ENCODE measurements at places on chromosomes 11 and 22.

GRCh38 chr11:116692318-116693101 lies 80.3 kb downstream of the BUD13 start:
- no peak for DNase-seq

- peak; percentile 32 for DNase-seq
Observed at GRCh38 chr22:34858066-34858465, 207.9 kb upstream of the ISX start.

- DNase-seq = no peak
Observed at GRCh38 chr11:132981131-132981956, 551.0 kb downstream of the OPCML start.

DNA sequence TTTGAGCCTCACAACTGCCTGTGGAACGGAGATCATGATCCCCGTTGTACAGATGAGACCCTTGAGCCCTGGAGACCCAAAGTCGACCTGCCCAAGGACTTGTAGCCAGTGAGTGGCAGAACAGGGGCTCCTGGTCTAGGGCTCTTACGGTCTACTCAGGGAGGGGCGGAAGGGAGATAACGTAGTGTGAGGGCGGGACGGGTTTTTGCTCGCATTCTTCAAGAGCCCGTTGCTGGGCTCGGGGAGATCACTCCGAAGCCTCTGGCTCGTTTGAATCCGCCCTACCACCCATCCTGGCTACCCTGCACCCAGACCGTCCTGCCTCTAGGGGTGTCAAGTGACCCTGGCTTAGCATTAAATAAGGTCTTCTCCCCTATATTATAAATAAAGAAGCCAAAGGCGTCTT lies 639 bp downstream of the CRY2 start:
- peak; percentile 76 for DNase-seq

DNA sequence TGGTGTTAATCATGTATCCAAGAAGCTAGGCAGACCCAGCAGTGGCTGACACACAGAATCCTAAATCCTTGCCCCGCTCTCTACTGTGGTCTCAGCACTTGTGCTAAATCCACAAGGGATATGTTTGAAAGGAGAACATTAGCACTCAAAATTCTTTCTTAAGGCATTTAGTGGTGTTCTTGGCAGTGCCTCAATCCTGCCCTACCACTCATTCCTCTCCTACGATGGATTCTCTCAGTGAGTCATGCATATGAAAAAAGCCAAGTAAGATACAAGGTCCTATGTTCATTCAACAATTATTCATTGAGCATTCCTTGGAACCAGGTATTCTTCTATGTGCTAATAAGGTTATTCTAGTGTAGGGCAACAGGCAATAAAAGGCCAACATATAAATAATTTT lies 31.2 kb downstream of the RRP8 start:
- peak; percentile 88 for DNase-seq

- DNase-seq = no peak
Observed at GRCh38 chr11:21628641-21629040, 564.2 kb upstream of the ANO5 start.

- no peak for DNase-seq
Observed at GRCh38 chr22:33112580-33112979, 54.4 kb upstream of the SYN3 start.

DNA sequence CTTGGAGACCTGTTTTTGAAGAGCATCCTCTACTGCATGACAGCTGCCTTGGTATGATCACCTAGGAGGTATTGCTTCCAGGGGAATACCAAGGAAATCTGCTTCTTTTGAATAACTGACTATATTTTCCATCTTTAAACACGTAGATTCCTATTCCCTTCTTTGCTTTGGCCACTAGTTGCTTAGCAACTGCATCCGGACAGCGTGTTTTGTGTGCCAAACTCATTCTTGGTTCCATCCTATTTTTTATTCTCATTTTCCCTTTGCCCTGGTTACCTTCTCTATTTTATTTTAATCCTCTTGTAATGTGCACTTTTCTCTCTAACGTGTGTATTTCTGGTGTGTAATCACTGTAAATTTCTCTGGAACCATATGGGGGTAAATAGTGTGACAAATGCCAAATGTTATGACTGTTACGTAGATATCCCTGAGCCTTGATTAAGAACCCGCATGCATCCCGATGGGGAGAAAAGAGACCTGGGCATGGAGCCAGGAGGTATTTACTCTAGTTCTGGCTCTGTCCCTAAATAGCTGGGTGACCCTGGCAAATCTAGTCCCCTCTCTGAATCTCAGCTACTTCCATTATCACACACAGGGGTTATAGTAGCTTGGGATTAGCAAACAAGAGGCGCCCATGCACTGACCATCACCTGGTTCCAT lies 241.7 kb downstream of the MIAT start:
- DNase-seq = no peak

DNA sequence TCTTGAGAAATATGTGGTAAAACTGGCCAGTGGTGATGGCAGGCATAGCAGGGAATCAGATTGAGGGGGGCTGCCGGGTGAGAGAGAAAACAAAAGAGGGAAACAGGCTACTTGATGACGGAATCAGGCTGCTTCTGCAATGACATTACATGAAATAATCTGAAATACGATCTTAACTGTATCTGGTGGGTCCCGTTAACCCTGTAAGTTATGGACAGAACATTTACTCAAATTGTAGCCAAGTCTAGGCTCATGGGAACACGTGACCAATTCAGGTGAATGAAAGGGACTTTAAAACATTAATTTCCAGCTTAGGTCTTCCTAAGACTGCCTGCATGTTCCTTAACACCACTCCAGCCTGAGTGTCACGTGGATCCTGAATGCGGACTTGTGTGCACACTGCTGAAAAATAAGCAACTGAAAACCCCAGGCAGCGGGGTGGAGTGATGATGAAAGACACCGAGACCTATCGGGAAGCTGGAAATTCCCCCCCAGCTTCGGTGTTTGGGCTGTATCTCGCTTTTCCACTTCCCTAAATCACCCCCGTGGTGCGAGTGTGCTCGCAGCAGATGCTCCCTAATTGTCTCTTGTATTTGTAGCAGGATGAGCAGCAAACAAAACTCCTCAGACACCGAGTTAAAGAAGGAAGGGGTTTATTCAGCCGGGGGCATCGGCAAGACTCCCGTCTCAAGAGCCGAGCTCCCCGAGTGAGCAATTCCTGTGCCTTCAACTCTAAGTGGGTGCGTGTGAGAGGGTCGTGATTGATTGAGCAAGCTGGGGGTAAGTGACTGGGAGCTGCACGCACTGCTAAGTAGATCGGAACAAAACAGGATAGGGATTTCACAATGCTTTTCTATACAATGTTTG lies 145.0 kb upstream of the GRK3 start:
- peak; percentile 20 for DNase-seq

GRCh38 chr11:65112546-65113360 lies 1.1 kb downstream of the TM7SF2 start:
- no peak for DNase-seq

DNA sequence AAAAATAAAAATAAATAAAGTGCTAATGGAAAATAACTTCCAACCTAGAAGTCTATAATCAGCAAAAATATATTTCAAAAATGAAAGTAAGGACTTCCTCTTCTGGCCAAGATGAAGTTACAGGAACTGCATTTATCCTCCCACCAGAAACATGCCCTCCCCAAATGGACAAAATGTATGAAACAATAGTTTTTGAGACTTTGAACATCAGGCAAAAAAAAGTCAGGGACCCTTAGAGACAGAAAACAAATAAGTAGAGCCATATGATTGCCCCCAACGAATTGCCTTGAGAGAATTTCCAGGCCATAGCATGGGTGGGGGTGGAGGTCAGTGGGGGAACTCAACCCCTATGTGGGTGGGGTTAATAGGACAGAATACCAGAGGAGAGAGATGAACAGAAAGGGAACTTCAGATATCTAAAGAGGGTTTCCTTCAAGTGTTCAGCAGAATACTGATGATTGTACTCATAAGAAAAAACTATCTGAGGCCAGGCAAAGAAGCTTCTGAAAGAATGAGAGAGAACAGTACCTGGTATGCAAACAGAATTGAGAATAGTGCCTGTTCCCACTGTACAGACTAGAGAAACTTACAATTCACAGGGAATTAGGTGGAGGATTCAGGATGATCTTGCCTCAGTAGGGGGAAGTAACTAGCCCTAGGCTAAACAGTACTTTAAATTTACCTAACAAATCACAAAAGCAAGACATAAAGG lies 26.6 kb upstream of the IL10RA start:
- DNase-seq = no peak

- peak; percentile 29 for DNase-seq
Observed at GRCh38 chr11:43419460-43419859, 60.7 kb downstream of the TTC17 start.

DNA sequence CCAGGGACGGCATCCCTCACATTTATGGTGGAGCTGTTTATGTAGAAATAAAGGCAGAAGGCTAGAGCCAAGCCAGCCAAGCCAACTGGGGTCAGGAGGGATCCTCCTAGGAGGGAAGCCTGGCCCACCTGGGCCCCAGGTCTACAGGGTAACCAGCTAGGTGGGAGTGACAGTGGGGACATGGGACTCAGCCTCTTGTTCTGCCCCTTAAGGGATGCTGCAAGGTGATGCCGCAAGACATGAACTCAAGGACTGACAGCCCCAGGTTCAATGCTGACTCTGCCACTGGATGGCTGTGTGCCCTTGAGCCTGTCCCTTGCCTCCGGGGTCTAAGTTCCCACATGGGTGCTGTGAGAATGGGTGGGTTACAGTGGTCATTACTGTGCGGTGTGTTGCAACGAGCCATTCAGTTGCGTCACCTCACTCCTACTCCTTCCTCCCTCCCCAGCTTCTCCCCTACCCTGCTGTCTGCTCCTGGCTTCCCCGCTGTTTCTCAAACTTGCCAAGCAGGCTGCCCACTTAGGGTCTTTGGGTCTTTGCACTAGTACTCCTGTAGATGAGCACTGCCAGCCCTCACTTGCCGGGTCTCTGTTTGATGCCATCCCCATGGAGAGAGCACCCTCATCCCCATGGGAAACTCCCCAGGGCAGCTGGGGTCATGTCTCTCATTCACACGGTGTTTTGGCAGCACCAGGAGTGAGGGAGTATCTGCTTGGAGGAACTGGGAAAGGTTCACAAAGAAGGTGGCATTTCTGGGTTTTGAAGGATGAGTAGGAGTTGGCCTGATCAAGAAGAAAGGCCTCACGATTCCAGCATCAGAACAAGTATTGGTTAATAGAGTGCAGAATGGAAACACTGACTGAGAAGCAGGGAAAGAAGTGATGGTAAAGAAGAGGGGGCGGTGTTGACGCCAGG lies 43.0 kb upstream of the RTL6 start:
- no peak for DNase-seq

DNA sequence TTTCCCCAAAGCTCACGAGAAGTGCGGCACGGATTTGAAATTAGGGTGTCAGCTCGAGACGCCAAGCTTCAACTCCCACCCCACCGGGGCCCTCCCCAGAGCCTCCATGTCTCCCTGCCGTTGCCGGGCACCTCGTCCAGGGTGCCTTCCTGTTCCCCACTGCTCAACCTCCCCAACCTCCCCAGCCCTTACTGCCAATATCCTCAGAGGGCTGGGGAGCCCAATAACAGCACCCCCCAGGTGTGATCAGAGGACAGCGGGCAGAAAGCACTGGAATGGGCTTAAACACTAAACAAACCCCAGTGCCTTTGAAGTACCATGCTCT lies 1336.4 kb downstream of the TBC1D22A start:
- no peak for DNase-seq

DNA sequence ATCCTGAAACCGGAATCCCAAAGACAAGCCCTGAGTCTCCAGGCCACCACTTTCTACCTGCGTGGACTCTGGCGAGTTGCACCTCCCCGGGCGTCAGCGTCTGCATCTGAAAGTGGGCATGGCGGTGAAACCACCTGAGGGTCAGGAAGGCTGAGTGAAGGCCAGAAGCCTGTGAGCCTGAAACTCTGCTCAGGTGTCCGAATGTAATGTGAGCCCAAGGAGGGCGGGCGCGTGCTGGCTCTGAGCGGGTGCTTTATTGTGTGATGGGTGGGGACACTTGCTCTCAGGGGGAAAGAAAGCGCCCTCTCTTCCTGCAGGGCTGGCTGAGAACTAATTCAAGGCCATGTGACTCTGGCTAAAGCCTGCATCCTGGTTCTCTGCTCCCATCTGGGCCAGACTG lies 135.6 kb downstream of the ST3GAL4 start:
- no peak for DNase-seq

DNA sequence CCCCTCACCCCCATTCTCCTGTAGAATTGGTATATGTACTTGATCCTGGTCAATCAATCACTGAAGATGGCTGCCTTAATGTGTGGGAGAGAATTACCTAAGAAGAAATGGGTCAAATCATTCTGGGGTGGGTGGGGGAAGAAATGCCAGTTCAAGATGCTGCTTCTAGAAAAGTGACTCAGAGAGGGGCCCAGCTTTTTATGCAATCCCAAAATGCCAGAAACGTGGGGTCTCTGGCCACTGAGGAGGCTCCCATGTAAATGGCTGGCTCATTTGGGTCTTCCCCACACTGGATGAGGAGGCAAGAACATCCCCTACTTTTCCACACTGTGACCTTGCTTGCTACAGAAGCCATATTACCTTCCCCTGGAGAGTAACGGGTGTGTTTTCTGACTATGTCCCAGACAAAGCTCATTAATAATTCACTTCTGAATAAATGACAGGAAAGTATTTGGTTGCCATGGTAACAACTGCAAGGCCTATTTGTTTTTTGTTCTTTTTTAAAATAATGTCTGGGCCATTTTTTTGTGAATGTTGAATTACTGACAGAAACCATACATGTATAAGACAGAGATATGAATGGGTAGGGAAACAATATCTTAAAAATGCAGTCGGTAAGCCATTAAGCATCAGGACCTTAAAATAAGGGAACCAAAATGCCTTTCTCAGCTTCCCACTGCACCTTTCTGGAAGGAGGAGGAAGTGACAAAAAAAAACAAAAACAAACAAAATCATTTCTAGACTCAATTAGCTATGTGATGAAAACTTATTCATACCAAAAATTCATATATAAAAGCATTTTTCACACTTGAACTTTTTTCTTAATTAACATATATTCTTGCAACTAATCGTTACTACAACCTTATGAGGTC lies 32.0 kb downstream of the SLC1A2 start:
- no peak for DNase-seq

GRCh38 chr11:76984743-76985142 lies 49.5 kb upstream of the B3GNT6 start:
- no peak for DNase-seq

DNA sequence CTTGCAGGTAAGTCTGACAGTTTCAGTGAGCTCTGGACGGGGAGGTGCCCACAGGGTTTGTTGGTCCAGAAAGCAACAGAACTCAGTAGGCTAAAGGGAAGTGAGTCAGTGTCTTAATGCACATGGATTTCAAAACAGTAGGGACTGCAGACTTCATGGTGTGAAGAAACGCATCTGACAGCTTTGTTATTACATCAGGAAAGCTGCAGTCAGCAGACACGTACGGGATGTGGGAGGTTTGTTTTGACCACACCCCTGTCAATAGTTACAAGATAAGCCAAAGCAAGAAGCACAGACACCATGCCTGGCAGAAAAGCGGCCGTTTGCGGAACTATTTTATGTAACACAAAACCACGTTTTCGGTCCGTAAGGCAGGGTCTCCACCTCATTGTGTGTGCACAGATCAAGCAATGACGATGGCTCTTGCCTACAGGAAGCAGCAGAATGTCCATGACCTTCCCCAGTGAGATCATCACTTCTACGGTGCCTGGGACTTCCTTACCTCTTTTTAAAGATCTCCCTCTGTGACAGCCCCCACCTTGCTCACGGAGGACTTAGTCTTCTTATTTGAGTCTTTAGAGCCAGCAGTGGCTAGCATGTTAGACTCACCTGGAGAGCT lies 58.2 kb upstream of the FTH1 start:
- peak; percentile 97 for DNase-seq

- peak; percentile 60 for DNase-seq
Observed at GRCh38 chr11:73374151-73374550, 2.0 kb upstream of the RELT start.

- peak; percentile 13 for DNase-seq
Observed at GRCh38 chr11:131809203-131809918, 438.9 kb downstream of the NTM start.

GRCh38 chr11:829176-829846 lies 1.6 kb downstream of the CRACR2B start:
- DNase-seq = no peak

Data from AG10803 (cell line).